Activated T-helper 1 cell treated with anti-CD3 and anti-CD28 coated beads, Interleukin-12 subunit alpha, Interleukin-12 subunit beta, Interleukin-2, Interleukin-4 antibody, amounts not matched to agents 30 ng/mL and 10 ng/mL and 1 ng/mL, durations not matched to agents 14 hours and 24 hours and 36 hours (primary cell): ENCODE measurements at places on chromosomes 3 and 15.

DNA sequence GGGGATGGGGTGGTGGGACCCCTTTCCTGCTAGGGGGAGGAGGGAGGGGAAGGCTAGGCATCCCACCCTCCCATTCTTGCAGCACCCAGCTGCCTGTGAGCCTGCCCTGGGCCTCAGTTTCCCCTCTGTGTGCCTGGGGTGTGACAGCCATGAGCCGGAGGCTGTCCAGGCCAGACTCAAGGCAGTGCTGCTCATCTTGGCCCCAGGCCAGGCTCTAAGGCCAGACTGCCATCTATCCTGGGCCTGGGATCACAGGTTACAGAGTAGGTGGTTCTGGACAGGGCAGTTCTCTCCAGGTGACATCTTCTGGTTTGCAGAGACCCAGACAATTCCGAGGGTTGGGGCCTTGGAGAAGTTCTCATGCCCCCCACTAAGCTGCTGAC, 3.3 kb upstream of the VILL start:
- DNase-seq, result no peak

- no peak for DNase-seq
Observed at GRCh38 chr15:38205526-38206272, 46.9 kb upstream of the SPRED1 start.

DNA sequence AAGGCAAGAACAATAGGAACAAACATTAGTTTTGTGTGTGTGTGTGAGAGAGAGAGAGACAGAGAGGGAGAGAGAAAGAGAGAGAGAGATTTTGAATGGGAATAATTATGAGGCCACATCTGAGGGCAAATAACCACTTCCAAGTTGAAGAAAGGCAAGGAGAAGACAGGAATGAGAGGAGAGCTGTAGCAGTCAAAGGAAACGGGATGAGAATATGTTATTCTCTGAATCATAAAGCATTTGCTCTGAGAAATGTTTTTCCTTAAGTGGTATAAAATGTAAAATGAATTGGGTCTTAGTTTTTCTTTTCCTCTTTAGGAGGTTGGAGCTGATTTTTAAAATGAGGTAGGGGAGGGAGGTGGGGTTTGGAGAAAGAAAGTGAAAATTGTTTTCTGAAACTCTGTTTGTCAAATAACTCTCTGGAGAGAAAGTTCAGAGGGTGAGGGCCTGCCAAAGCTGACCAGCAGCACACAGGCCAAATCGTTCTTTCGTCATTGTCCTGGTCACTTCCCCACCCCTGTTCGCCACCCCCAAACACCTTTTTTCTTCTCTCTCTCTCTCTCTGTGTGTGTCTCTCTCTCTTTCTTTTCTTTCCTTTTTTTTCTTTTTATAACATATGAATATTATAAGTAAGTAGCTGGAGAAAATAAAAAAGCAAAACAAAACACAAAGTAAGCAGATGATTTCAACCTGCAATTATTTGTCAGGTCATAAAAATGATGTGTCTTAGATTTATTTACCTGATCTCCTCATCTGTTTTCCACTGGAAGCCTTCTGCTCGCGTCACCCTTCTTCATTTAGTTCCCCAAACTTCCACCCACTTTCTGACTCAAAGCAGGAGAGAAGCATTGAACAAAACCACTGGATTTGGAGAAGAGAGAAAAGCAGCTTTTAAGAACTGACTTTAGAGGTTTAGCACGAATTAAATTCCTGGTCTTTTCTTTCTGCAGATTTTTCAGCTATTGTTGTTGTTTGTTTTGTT, 110.6 kb downstream of the LPP start:
- DNase-seq, result no peak

- no peak for DNase-seq
Observed at GRCh38 chr3:3771567-3771966, 27.7 kb upstream of the LRRN1 start.

DNA sequence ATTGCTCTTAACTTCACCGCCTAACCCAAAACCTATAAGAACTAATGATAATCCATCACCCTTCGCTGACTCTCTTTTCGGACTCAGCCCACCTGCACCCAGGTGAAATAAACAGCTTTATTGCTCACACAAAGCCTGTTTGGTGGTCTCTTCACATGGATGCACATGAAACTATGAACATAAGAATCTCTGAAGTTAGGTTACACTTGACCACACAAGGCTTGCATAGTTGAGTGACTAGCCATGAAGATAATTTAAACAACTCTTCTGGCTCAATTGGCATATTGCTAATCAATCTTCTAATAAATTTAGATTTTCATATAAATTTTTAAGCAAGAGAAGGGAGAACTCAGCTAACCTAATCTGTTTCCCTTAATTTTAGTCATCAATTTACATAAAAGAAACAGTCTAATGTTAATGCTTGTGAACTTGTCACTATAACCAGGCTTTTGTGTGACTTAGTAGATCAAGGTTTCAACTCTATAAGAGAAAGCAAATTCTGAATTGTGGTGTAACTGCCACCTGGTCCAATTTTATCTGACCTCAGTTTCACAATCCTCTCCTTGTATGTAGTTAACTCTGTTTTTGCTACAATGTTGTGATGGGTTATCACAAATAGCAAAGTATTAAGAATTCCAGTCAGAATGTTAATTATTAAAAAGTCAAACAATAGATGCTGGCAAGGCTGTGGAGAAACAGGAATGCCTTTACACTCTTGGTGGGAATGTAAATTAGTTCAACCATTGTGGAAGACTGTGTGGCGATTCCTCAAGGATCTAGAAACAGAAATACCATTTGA, 82.0 kb downstream of the HHLA2 start:
- DNase-seq, result no peak

GRCh38 chr3:28575100-28575745, 226.6 kb upstream of the AZI2 start:
- DNase-seq, result no peak

DNA sequence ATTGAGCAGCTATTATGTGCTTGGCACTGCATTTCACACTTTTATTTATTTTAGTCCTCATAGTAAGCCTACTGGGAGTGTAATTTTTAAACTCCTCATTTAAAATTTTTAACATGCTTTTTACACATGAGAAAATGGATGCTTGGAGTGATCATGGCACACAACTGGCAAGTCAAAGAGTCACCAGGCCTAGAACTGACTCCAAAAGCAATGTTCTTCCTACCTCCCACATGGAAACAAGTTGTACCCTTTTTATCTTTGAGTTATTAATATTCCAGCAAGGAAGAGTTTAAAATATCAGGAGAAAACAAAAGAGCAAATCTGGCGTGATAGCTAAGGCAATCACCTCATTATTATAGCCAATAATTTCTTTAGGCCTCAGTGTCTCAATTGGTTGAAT, 100.6 kb downstream of the MEIS2 start:
- DNase-seq, result no peak
